Left lung (tissue), 14 donors: ENCODE measurements at places on chromosomes 3 and 15. TPM values are rescaled to one million over a fixed set of nuclear protein-coding genes. Genes with fewer than 3 reads are reported as not detected.

ZSCAN2 gene
- 5.8 TPM for total RNA-seq

C3orf33 gene
- total RNA-seq, result 4.8 TPM

TUSC7 gene
- not detected for total RNA-seq

HTR3E gene
- not detected for total RNA-seq

PCSK6 gene
- 7.8 TPM for total RNA-seq

TMC3 gene
- total RNA-seq, result not detected

ZNF620 gene
- total RNA-seq, result 5.5 TPM

UBE2Q2 gene
- total RNA-seq, result 30.4 TPM

SLC35G2 gene
- total RNA-seq, result 4.1 TPM

ALPK3 gene
- 14.3 TPM for total RNA-seq

CLRN1 gene
- total RNA-seq, result not detected

NRROS gene
- total RNA-seq, result 21.8 TPM

B3GNT5 gene
- total RNA-seq, result 45.2 TPM

CCDC13 gene
- 2.9 TPM for total RNA-seq

BTLA gene
- 0.15 TPM for total RNA-seq

GPR171 gene
- 0.96 TPM for total RNA-seq

FBXL22 gene
- total RNA-seq, result 4.4 TPM
